ENCODE measurements at places on chromosomes 12 and 14.
A peak's percentile ranks its signal among the peaks of the same experiment; 100 is the strongest.

DNA sequence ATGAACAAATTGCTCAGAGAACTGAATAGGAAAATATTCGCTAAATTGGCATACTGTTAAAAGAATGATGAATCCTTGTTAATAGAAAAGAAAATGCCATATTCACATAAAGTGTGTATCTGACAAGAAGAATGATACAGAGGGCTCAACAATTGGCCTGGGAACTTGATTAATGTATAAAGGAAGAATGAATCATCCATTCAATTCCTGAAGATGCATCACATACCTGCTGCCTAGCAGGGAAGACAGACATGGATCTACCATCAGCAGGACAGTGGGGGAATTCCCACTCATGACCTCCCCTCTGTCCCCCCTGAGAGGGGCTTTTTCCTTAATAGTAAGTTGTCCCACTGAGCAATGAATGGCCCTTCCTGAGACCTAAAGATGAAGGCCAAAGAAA, 13.5 kb downstream of the PTPN21 start:
- DNase-seq, result no peak

- DNase-seq, result no peak
Observed at GRCh38 chr12:85329913-85330312, 49.9 kb downstream of the ALX1 start.

GRCh38 chr12:113875691-113876090, 90.4 kb downstream of the RBM19 start:
- DNase-seq, result no peak

- no peak for DNase-seq
Observed at GRCh38 chr12:12715459-12716150, 1.6 kb upstream of the CDKN1B start.

DNA sequence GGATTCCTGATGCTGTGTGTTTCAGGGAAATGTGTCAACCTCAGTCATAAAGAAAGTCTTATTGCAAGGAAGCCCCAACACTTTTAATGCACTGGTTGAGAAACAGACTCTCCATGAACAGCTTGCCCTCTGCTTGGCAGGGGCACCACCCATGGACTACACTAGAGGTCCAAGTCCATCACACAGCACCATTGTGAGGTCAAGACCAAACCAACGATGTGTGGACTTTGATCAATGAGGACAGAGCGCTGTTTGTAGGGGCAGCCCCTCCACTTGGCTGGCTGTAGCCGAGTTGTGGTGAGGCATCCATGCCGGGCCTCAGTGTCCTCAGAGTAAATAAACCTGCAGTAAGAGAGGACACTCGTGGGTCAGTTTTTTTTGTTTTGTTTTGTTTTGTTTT, 29.8 kb downstream of the ZFYVE21 start:
- DNase-seq, result no peak

DNA sequence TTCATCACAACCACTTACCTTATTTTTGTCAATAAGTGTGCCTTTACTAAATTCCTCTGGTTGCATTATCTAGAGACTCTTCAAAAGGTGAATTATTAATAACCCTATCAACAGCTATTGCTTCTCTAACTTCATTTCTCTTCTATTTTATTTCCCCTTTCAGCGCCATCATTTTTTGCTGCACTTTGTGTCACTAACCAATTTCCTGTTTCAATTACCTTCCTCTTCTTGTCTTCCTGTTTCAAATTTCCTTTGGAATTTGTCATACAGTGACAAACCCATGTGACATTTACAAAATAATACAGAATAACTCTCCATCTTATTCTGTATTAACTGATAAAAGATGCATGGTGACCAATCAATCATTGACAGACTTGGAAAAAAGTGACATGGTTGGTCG, 12.2 kb upstream of the CLEC2A start:
- DNase-seq, result no peak

DNA sequence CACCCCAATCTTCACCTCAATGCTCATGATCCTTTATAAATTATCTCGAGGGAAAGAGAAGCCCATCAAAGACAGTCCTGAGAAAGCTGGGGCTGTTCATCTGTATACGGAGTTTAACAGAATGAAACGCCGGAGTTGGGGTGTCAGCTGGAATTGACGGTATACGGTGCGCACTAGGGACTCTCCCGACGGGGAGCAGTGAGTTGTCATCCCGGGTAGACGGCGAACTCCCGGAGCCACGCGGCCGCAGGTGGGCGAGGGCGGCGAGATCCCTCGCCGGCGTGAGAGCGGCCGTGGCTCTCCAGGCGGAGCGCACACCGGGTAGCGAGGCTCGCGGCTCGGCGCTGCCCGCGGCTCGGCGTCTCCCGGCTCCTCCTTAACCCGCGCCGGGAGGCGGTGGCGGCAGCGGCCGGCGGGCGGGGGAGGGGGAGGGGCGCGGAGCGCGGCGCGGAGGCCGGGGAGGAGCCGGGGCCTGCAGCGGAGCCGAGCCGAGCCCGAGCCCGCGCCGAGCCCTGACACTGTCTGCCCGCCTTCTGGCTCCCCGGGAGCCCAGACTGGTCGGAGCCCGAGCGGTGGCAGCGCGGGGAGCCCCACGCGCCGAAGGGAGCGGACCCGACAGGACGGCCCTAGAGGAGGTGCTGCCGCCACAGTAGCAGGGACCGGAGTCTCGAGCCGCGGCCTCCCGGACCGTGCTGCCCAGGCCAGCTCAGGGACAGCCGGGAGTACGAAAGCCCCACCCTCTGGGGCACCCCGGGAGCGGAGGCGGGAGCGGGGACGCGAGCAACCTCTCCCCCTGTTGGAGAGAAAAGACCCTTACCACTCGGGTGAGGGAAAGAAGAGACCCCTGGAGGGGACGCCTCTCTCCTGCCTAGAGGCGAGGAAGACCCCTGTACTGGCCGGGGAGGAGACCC, at the start of gene FOXJ2:
TSS of gene FOXJ2 (plus strand) at position 475 of the 911 bp plus-strand sequence. CDS start 7,117 bp downstream, outside the sequence.
- DNase-seq, result peak; percentile 91

GRCh38 chr12:109433618-109434017, 43.5 kb downstream of the KCTD10 start:
- DNase-seq, result no peak

DNA sequence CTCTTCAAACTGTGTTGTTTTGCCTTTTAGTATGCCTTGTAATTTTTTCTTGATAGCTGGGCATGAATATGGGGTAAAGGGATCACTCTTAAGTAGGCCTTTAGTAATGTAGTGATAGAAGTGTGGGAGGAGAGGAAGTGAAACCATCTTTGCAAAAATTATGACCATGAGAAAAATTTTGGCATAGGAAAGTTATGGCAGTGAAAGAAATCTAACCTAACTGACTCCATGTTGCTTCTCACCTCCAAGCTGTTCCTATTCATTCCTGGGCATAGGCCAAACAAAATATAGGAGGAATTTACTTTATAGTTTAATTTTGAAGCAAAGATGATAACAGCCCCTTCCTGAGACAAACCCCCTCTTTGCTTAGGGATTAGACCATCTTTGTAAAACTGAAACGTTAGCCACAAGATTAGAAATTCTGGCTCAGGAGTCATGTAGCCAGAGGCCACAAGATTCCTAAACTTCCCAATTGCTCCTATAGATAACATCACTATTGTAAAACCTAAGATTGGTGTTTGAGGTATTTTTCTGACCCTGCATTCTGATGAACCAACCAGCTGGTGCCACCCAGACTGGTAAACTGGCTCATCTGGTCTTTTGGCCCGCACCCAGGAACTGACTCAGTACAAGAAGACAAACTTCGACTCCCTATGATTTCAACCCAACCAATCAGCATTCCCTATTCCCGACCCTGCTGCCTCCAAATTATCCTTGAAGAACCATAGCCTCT, 45.8 kb downstream of the CRADD start:
- DNase-seq, result no peak

DNA sequence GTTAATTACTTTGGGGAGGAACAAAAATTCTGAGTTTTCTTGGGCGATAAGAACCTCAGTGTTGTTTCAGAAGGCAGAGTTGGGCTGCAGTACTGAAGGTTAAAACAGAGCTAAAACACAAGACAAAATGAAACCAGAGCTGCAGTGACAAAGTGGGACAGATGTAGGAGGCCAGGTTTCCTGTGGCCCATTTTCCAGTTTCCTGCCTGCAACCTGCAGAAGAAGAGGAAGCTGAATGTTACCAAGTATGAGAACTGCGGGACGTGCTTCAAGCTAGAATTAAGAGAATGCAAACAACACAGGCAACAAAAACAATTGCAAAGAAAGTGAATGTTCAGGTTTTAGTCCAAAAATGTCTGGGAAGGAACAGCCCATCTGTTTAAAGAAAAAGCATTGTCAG, 17.8 kb downstream of the ELK3 start:
- DNase-seq, result no peak

GRCh38 chr12:104638851-104639240, 182.1 kb downstream of the CHST11 start:
- DNase-seq, result no peak

DNA sequence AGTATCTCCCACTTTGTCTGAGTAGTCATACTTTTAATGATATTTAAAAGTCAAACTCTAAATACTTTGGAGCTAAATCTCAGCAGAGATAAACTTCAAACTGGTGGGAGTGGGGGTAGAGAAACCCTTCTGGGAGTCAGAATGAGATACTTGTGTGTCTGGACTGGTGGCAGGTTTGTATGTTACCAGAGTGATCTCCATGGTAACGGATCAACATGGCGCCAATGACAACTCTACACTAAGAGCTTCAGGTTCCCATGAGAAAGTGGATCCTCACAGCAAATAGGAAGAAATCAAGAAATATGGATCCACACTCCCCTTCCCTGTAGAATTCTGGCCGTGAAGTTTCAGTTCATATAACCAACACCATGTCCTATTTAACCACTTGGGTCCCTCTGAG, 121.9 kb downstream of the ETV6 start:
- no peak for DNase-seq

DNA sequence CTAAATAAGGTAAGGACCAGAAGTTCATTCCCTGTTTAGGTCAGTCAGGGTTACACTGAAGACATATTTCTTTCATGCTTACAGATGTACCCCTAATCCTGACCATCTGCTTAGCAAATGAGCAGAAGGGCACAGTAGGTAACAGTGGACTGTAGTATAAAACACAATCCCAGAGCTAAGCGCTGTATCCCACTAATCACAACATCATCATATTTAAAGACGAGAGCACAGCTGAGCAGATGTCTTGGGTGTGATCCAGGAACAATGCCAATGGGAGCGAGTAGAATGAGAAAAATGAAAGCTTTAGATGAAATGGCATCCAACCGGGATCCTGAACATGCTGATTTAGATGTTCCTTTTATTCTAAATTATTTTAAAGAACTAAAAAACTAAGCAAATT, 213.4 kb downstream of the CCER1 start:
- DNase-seq, result peak; percentile 25

- DNase-seq, result no peak
Observed at GRCh38 chr12:601976-602699, 61.1 kb downstream of the NINJ2 start.

DNA sequence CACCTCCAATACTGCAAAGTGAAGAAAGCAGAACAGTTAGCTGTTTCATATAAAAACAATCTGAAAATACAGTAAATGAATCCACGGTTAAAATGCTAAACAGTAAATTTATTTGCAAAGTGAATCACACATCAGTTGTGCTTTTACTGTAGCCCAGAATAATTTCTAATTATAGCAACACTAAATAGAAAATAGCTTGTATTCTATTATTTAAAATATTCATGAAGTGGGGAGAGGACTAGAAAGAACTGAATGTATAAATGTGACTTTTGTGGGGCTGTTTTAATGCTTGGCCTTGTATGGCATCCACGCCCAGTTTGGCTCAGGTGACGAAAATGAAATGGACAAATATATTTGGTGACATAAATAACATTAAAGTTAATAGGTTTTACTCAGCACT, 148.2 kb downstream of the ATP23 start:
- no peak for DNase-seq

DNA sequence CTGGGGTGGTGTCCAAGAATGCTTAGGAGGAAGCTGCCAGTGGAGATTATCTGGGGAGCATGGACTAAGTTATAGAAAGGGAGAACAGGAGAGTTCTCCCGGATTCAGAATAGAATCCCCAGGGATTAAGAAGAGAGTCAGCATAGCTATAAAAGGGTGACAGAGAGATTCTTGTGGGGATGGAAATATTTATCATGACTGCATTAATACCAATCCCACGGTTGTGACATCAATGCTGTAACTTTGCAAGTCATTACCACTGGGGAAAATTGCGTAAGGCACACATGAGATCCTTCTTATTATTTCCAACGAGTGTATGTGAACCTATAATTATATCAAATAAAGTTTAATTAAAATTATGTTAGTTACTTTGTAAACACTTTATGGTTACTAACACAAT, 447.9 kb upstream of the TMEM132C start:
- no peak for DNase-seq

DNA sequence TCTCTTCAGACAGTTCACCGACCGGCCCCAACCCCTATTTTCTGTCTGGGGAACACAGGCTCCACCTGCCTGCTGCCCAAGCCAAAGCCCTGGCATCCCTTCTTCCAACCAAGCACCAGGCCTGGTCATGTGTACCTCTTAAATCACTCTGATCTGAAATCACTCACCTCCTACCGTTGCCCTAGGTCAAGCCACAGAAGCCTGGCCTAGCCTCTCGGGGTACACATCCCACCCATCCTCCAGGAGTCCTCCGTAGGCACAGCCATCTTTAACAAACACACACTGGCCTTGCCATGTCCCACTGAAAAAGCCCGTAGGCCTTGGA, 81.8 kb downstream of the IRF2BPL start:
- no peak for DNase-seq

GRCh38 chr14:37045340-37046061, 126.9 kb downstream of the SLC25A21 start:
- DNase-seq, result no peak

- DNase-seq, result no peak
Observed at GRCh38 chr14:81269100-81269978, 48.6 kb upstream of the GTF2A1 start.

GRCh38 chr12:24447678-24448077, 498.2 kb upstream of the SOX5 start:
- no peak for DNase-seq

- no peak for DNase-seq
Observed at GRCh38 chr12:63397807-63398206, 246.8 kb upstream of the AVPR1A start.

DNA sequence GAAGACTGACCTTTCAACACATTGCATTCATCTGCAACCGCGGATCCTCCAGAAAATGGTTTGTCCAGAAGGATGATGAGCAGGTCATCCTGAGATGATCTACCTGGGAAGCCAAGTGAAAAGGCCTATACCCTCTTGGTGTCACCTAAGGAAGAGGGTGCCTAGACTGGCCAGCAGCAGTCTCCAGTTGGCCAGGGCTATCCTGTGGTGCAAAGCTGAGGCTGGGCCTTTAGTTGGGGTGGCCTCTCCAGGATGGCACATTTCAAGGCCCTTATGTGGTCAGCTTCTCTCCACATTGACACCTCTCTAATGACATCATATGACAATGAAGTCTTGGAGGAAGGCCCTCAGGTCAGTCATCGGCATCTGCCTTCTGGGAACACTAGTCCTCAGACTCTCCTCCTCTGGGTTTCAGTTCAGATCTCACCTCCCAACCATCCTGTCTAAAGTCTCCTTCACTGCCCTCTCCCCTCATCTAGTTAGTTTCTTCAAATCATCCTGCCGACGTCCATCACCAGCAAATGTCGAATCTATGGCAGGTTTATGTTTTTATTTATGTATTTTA, 3.3 kb upstream of the SLC22A17 start:
- DNase-seq, result no peak

DNA sequence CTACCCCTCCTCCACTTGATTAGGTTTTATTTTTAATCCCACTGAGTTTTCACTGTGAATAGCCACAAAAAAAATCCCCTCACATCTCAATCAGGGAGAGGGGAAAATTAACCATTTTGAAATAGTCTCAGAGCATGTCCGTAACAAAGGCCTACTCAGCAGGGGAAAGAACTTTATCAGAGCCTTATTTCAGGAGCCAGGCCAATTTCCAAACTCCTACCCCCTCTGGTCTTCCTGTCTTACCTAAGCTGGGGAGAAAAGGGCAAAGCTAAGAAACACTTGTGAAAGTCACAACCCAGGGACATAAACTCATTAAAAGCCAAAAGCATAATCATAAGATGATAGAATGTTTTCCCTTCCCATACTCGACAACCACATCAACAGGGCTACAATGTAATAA, 260.3 kb upstream of the DIO3 start:
- no peak for DNase-seq

Measured in right hindlimb (tissue), 1 donor.